Nucleus accumbens (tissue), 56 donors: ENCODE measurements at places on chromosomes 2 and 18.

DNA sequence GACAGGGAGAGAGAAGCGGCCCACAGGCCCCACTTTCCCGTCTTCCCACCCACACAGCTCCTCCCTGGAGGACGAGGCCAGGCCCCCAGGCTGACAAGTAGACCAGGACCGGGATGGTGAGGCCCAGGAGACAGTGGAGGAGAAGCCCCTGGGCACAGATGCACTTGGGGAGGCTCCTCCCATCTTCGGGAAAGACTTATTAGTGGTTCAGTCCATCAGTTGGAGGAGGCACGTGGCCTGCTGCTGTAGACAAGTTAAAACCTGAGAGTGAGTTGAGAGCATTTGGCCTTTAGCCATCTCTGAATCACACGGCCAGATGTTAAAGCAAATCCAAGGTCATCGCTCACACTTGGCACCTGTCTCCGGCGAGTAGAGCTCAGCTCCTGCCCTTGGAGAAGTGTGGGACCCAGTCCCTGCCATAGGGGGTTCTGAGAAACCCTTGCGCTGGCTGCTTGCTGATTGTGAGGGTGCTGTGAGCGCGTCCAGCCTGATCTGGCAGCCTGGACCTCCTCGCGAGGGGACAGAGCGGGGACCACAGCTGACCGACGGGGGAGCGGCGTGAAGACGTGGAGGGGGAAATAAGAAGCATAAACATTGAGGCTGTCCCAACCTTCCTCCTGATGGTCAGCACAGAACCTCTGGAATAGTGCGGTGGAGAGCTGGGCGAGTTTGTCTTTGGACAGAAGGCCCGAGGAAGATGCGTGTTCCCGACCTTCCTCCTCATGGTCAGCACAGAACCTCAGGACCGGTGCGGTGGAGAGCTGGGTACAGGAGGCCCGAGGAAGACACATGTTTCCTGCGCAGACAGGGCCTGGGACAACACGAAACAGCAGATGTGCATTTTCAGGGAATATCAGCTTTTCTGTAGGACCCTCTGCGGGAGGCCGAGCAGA, 24.7 kb upstream of the ALLC start:
- no peak for DNase-seq

GRCh38 chr2:23487735-23488492, 102.9 kb downstream of the KLHL29 start:
- no peak for DNase-seq

GRCh38 chr18:13394801-13395200, 176.2 kb downstream of the LDLRAD4 start:
- DNase-seq: no peak

DNA sequence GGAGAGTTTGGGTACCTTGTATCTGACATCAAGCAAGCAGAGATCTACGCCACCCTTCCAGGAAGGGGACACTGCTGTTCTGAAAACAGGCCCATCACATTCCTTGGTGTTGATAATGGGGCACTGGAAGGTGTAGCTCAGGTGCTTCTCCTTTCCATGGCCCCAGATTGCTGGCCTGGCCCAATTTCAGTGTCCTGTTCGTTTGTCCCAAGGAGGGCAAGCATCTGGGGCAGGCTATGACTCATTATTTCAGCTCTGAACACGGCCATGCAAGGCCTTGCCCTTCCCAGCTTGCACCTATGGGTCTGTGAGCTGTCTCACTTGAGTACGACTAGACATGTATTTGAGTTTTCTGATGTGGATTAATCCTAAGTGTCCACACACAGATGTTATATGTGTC, 101.5 kb downstream of the FHOD3 start:
- no peak for DNase-seq

GRCh38 chr18:60134806-60135205, 235.0 kb downstream of the PMAIP1 start:
- DNase-seq: no peak

GRCh38 chr2:221254299-221254698, 317.8 kb downstream of the EPHA4 start:
- DNase-seq: no peak

- no peak for DNase-seq
Measured at GRCh38 chr2:144376926-144377325, 143.0 kb downstream of the ZEB2 start.

DNA sequence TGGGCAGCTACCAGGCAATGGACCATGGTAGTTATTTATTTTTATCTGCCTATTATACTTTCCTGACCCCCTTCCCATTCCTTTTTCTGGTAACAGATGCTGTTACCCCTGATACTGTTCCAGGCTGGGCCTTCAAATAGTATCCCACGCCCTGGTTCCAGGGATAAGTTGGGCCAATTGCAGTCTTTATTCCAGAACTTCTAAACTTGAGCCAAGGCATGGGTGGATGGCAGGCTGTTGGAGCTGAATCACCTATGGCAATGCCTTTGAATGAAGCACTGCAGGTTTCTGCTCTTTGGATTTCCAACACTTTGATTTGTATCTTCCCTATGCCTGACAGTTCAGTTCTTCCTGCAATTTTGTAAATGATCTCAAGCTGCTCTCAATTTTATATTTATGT, 99.2 kb upstream of the LHCGR start:
- DNase-seq: no peak

DNA sequence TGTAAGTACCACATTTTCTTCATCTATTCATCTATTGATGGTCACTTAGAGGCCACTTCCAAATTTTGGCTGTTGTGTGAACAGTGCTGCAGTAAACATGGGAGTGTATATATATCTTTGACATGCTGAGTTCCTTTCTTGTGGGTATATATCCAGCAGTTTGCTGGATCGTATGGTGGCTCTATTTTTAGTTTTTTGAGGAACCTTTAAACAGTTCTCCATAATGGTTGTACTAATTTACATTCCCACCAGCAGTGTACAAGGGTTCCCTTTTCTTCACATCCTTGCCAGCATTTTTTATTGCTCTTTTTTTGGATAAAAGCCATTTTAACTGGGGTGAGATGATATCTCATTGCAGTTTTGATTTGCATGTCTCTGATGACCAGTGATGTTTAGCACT, 7.3 kb upstream of the ATP5MC3 start:
- no peak for DNase-seq

GRCh38 chr2:132703396-132703795, 33.4 kb upstream of the LYPD1 start:
- DNase-seq: no peak

GRCh38 chr2:128602699-128603101, 284.0 kb upstream of the HS6ST1 start:
- no peak for DNase-seq

GRCh38 chr18:28792404-28793086, 615.6 kb upstream of the CDH2 start:
- DNase-seq: no peak

- no peak for DNase-seq
Measured at GRCh38 chr2:10992023-10992791, 80.5 kb downstream of the KCNF1 start.

DNA sequence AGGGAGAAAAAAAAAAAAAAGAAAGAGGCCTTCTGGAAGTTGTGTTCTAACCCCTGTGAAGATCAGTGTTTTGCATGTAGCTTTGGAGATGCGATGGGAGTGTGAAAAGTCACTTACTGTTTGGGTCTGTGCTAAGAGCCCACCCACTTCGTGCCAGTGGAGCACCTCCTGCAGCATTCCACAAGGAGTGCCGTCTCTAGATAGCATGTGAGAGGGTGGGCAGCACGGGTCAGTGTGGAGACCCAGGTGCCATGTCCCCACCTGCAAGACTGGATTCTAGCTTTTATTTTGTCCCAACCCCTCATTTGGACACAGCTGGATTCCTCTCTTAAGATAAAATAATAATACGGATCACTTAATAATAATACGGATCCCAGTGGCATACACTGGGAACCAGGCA, 12.5 kb upstream of the TMEM185B start:
- DNase-seq: no peak

- no peak for DNase-seq
Measured at GRCh38 chr18:28791101-28791500, 614.2 kb upstream of the CDH2 start.

- peak; percentile 45 for DNase-seq
Measured at GRCh38 chr18:50203801-50204604, 9.1 kb upstream of the MYO5B start.

- DNase-seq: no peak
Measured at GRCh38 chr2:57760381-57760801, 286.2 kb upstream of the VRK2 start.

DNA sequence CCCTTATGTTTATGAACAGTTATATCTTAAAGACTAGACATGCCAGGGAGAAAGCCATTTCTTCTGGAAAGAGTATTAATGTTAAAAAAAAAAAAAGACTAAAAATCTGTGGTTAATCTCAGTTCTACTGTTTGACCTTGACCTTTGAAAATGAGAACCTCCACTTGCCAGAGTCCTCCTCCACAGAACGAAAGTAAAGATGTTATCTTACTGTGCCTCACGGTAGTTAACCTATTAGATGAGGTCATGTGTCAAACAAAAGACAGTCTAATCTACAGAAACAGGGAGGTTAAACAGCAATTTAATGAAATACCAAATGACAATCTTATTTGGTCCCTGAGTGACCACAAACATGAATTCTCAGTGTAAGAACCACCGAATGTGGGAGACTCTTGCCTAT, 51.2 kb downstream of the SLC14A2 start:
- DNase-seq: no peak

GRCh38 chr18:75267643-75268363, 57.2 kb downstream of the TSHZ1 start:
- no peak for DNase-seq

DNA sequence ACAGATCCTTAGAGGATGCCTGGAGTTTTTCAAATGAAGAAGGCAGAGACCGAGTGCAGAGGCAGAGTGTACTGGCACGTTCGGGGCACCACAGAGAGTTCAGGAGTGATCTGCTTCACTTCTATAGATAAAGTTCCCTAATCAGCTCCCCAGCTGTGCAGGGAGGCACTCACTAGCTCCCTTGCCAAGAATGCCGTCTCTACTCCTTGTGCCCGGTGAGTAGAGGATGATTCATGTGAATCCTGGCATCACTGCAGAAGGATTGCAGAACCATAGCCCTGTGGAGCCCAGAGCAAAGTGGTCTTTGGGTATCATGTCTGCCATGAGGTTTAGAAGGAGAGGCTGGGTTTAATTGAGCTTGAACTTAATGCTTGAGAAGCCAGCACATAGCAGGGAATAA, 510.1 kb upstream of the RAB6C start:
- DNase-seq: no peak

DNA sequence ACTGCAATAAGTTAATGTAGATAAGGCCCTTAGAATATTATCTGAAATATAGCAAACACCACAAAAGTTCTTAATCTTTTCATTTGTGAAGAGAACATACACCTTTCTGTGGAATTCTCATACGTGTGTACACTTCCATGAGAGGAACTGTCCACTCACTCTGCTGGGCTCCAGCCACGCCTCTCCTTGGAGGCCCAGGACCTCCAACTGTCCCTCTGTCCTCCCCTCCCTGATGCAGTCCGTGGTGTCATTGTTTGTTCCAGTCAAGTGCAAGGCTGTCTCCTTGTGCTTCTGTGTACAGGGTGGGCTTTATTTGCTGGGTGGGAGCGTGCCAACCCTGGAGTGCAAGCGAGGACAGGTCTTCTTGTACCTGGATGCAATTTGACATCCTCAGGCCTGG, 8.7 kb downstream of the RAB12 start:
- DNase-seq: no peak

DNA sequence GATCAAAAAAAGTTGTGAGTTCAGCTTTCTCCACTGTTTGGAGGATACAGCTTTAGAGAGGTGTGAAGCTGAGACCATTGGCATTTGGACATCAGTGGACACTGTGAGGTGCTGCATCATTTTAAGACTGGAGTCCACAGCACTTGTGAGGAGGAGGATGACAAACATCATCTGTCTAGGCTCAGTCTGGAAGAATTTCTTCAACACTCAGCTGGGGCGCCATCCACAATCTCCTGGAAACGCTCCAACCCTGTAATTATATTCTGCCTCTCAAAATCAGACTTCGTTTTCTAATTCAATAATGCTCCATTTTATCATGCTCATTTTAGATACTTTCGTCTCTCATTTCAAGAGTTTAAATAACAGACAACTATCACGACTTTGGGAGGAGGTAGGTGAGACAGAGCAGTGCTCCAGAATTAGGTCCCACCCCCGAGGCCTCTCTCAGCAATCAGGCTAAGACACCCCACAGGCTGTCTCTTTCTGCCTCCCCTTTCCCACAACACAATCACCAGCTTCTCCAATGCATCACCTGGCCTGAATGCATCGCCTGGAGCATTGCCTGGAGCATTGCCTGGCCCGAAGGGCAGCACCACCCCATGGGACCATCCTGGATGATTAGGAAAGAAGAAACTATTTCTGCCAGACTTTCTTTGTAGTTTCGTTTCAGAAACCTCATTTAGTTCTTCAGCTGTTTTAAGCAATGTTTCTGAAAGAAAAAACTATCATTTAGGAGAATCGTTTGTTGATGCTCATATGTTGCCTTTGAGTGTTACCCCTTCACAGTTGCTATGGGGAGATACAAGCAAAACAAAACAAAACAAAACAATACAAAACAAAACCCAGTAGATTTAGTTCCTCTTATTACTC, 37.0 kb upstream of the DPP10 start:
- no peak for DNase-seq

DNA sequence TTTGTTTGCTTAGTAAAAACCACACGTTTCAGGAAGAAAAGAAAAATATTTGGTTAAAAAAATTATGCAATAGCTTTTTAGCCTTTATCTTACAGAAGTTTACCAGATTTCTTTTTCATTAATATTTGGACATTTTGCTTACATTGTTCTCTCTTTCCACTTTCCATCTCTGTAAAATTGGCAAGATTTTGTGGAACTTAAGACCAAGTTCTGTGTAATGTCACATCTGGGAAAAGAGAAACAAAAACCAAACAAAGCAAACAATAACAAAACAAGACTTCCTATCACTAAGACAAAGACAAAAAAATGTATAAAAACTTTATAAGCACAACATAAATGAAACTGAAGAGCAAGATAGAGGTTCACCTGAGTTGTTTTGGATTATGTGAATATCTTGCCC, 1392.1 kb upstream of the CELF4 start:
- DNase-seq: no peak

DNA sequence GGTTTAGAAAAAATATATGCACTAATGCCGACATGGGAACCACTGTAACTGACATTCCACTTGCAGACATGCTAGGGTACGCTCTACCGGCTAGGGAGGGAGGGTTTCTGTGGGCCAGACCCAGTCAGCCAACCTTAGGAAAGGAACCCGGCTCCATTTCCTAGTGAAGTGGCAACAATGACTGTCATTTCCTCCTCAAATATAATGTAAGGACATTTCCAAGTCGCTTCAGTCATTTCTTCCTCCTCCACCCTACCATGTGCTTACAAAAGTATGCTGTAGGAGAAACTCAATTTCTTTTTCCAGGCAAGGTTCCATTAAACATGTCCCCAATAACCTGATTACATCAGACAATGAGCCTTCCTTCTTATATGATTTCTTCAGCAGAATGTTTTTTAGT, 64.3 kb upstream of the PSMD14 start:
- DNase-seq: no peak

- DNase-seq: no peak
Measured at GRCh38 chr18:10437837-10438236, 16.6 kb upstream of the APCDD1 start.

DNA sequence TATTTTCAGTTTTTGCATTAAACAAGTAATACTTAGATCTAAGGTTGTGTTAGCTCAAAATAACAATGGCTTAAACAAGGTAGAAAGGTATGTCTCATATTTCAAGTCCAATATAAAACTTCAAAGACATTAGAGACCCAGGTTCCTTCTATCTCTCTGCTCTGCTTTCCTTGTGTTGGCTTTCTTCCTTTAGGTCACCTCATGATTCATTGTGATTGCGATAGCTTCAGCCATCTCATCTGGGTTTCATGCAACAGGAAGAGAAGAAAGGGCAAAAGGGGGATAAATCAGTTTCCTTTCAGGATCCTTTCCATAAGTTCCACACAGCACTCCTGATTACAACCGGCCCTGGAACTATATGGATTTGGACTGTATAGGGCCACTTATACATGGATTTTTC, 16.0 kb upstream of the TBR1 start:
- no peak for DNase-seq
